ENCODE measurements at places on chromosomes 16 and 17.

- no peaks in the 10 kb centered on the region for H3K4me1 ChIP-seq
- H3K27ac ChIP-seq, result no peak overlapping the region
- no peak for DNase-seq
- peaks cover 28% of the 10 kb centered on the region for H3K36me3 ChIP-seq
- no peak overlapping the region for H3K4me3 ChIP-seq
These were observed 20.8 kb downstream of the GINS2 start for GRCh38 chr16:85667841-85668413.

- DNase-seq, result no peak
- no peaks in the 10 kb centered on the region for H3K27me3 ChIP-seq
- H3K4me1 ChIP-seq, result no peaks in the 10 kb centered on the region
- no peak overlapping the region for H3K4me3 ChIP-seq
- no peaks in the 10 kb centered on the region for H3K36me3 ChIP-seq
These were observed 206.7 kb downstream of the ZNF423 start for GRCh38 chr16:49649013-49649765.

- no peak overlapping the region for H3K4me3 ChIP-seq
- no peaks in the 10 kb centered on the region for H3K36me3 ChIP-seq
- H3K27me3 ChIP-seq, result no peaks in the 10 kb centered on the region
These were observed 22.7 kb downstream of the PEMT start for GRCh38 chr17:17568772-17569195.

DNA sequence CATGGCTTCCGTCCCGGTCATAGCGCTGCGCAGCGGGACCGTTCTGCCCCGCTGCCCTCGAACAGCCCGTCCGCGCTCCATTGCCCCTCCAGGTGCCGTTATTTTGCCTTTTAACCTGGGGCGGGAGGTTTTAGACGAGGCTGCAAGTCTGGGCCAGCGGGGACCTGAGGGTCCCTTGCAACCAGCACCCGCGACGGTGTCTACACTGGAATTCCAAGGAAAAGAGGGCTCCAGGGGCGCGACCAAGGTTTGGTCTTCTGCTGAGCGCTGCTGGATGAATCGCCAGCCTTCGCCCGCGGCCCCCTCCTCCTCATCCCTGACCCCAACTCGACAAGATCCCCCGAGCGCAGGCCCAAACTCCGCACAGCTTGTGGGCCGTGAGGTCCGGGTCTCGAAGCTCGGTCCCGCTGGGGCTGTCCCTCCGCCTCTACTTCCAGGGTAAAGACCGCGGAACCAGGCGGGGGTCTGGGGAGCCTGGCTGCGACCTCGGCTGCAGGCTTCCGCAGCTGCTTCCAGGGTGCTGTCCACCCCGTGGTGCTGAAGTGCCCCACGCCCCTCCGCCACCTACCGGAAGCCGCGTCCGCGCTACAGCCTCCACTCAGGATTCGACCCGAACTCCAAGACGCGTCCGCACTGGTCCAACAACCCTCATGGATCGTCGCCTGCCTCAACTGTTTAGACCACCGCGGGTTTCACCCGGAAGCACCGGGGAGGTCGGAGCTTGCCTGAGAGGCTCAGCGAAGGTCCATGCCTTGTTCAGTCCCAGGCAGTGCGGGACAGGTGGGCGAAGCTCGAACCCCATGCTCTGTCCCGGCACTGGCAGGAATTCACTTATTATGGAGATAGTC lies 10.1 kb upstream of the CA4 start:
- H3K4me1 ChIP-seq, result peaks cover 45% of the 10 kb centered on the region
- DNase-seq, result peak; percentile 66
- H3K4me3 ChIP-seq, result peak overlapping the region; percentile 65
- peaks cover 18% of the 10 kb centered on the region for H3K27me3 ChIP-seq

DNA sequence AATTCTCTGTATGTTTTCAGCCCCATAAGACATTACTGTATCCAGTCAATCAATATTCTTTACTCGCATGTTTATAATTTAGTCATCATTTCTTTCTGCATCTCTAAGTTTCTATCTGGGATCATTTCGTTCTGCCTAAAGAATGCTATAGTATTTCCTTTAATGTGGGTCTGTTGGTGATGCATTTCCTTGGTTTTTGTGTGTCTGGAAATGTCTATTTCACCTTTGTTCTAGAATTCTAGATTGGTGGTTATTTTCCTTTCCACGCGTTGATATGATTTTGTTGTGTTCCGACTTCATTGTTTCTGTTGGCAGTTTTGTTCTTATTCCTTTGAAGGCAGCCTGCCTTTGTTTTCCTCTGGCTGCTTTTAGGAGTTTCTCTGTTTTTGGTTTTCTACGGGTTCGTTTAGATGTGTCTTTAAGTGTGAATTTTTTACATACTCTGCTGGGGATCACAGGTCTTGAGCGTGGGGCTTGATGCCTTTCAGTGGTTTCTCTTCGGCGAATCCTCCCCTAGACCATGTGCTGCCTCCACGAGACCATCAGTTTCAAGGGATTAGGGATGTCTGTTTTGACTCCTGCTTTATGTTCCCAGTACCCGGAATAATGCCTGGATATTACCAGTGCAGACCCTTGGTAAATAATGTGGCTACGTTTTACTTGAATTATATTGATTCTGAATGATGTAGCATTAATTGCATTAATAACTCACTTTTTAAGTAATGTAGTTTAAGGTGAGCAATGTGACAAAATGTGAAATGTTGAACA lies 23.5 kb downstream of the POLR3E start:
- H3K27me3 ChIP-seq, result no peaks in the 10 kb centered on the region
- H3K27ac ChIP-seq, result no peak overlapping the region
- DNase-seq, result no peak
- H3K4me1 ChIP-seq, result no peaks in the 10 kb centered on the region
- peaks cover 83% of the 10 kb centered on the region for H3K36me3 ChIP-seq
- no peak overlapping the region for H3K4me3 ChIP-seq

- H3K27ac ChIP-seq, result no peak overlapping the region
- H3K36me3 ChIP-seq, result no peaks in the 10 kb centered on the region
- no peak for DNase-seq
- no peaks in the 10 kb centered on the region for H3K27me3 ChIP-seq
These were observed 11.1 kb upstream of the MMP2 start for GRCh38 chr16:55467898-55468297.

GRCh38 chr17:57158325-57158724 lies 73.3 kb downstream of the AKAP1 start:
- H3K4me1 ChIP-seq, result no peaks in the 10 kb centered on the region
- no peak overlapping the region for H3K4me3 ChIP-seq
- no peaks in the 10 kb centered on the region for H3K36me3 ChIP-seq
- DNase-seq, result no peak

- peaks cover 61% of the 10 kb centered on the region for H3K27me3 ChIP-seq
- H3K4me3 ChIP-seq, result no peak overlapping the region
- no peaks in the 10 kb centered on the region for H3K4me1 ChIP-seq
- no peaks in the 10 kb centered on the region for H3K36me3 ChIP-seq
- H3K27ac ChIP-seq, result no peak overlapping the region
- DNase-seq, result no peak
These were observed 139.1 kb upstream of the FOXF1 start for GRCh38 chr16:86371083-86371803.

DNA sequence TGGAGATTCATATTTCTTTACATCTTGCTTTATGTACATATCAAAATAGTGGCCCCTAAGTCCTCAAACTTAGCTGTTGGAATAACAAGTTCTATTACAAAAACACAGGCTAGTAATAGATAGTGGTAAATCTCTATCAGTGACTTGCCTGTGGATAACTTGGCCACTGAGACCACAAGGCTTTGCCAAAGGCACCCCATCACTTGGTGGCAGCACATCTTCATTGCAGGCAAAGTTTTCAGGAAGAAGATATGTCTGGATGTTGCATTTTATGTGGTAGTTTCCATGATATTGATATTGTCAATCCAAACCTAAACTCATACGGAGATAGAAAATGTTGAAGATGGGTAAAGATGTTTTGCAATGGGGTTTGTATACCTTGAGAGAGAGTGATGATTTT lies 58.5 kb downstream of the KNOP1 start:
- H3K36me3 ChIP-seq, result peaks cover 30% of the 10 kb centered on the region
- no peak overlapping the region for H3K4me3 ChIP-seq
- DNase-seq, result no peak
- no peaks in the 10 kb centered on the region for H3K4me1 ChIP-seq
- no peaks in the 10 kb centered on the region for H3K27me3 ChIP-seq
- H3K27ac ChIP-seq, result no peak overlapping the region

DNA sequence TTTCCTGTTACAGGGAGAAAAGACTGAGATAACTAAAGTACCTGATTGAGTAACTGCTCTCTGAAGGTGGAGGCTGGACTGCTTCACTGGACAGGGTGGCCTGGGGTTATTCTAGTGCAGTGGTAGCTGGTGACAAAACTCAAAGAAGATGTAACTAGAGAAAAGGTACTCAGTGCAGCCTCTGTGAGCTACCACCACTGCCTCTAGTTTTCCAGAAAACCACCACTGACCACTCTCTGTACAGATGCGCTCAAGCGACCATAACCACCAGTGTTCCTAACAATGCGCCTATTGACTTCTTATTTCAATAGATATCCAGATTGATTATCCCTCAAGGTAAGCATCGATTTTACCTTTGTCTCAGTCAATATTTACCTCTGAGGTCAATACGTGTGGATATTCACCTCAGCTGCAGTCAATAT lies 492.2 kb downstream of the WWOX start:
- no peak overlapping the region for H3K4me3 ChIP-seq
- H3K27ac ChIP-seq, result no peak overlapping the region
- H3K36me3 ChIP-seq, result no peaks in the 10 kb centered on the region
- no peaks in the 10 kb centered on the region for H3K27me3 ChIP-seq
- no peak for DNase-seq

- H3K36me3 ChIP-seq, result no peaks in the 10 kb centered on the region
- no peak overlapping the region for H3K4me3 ChIP-seq
- H3K4me1 ChIP-seq, result peaks cover 55% of the 10 kb centered on the region
- DNase-seq, result peak; percentile 75
- H3K27ac ChIP-seq, result no peak overlapping the region
These were observed 219.2 kb downstream of the C16orf78 start for GRCh38 chr16:49592546-49593423.

- no peaks in the 10 kb centered on the region for H3K4me1 ChIP-seq
- H3K27me3 ChIP-seq, result no peaks in the 10 kb centered on the region
- no peak overlapping the region for H3K27ac ChIP-seq
- H3K36me3 ChIP-seq, result peaks cover 29% of the 10 kb centered on the region
- no peak overlapping the region for H3K4me3 ChIP-seq
- no peak for DNase-seq
These were observed 52.9 kb downstream of the TTC19 start for GRCh38 chr17:16052486-16052885.

GRCh38 chr16:3097266-3097665 lies 1.8 kb downstream of the ZSCAN10 start:
- no peaks in the 10 kb centered on the region for H3K36me3 ChIP-seq
- no peaks in the 10 kb centered on the region for H3K27me3 ChIP-seq
- no peak overlapping the region for H3K4me3 ChIP-seq
- no peak overlapping the region for H3K27ac ChIP-seq
- peaks cover 31% of the 10 kb centered on the region for H3K4me1 ChIP-seq

DNA sequence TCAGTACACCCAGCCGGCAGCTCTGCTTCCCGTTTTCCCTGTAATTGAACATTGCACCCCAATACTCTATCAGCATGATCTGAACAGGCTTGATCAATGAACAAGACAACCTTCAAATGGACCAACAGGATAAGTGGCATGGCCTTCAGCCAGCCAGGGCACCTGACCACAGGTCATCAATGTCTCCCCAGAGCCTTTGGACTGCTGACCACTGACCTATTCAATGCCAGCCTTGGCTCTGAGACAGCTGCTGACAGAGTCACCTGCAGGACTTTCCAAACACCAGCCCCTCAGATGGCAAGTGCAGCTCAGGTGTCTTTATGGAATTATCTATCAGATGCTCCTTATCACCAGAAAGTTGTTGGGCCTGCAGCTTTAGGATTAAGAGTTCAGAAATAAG lies 462.9 kb upstream of the ASIC2 start:
- no peaks in the 10 kb centered on the region for H3K36me3 ChIP-seq
- H3K4me1 ChIP-seq, result no peaks in the 10 kb centered on the region
- H3K27ac ChIP-seq, result no peak overlapping the region
- H3K27me3 ChIP-seq, result peaks cover 20% of the 10 kb centered on the region

DNA sequence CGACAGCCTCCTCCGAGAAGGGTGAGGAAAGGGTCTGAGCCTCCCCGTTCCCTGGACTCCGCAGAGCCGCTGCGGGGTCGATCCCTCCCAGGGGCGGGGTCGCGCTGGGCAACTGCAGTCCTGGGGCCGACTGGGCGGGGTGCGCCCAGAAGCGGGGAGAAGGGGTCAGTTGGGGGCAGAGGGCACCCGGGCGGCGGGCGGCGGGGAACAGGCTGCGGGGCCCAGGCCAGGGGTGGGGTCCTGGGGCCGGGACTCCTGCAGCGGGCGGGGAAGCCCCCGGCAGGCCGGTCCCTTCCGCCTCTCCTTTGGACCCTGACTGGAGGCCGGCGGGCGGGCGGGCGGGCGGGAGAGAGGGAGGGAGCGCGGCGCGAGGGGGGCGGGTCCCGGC lies 352 bp downstream of the GGNBP2 start:
- H3K27ac ChIP-seq, result peak overlapping the region; percentile 97
- no peak for DNase-seq
- H3K4me3 ChIP-seq, result peak overlapping the region; percentile 81
- H3K36me3 ChIP-seq, result peaks cover 7% of the 10 kb centered on the region
- H3K27me3 ChIP-seq, result no peaks in the 10 kb centered on the region

GRCh38 chr17:40168262-40168832 lies 8.9 kb upstream of the RAPGEFL1 start:
- no peak overlapping the region for H3K4me3 ChIP-seq
- peaks cover 27% of the 10 kb centered on the region for H3K36me3 ChIP-seq
- DNase-seq, result peak; percentile 74
- no peaks in the 10 kb centered on the region for H3K27me3 ChIP-seq
- no peak overlapping the region for H3K27ac ChIP-seq

GRCh38 chr17:82736511-82737185 lies 1.2 kb downstream of the FN3K start:
- no peak for DNase-seq
- H3K4me3 ChIP-seq, result no peak overlapping the region
- no peaks in the 10 kb centered on the region for H3K27me3 ChIP-seq
- no peak overlapping the region for H3K27ac ChIP-seq
- peaks cover 10% of the 10 kb centered on the region for H3K4me1 ChIP-seq

- no peaks in the 10 kb centered on the region for H3K36me3 ChIP-seq
- DNase-seq, result no peak
- no peak overlapping the region for H3K27ac ChIP-seq
- no peaks in the 10 kb centered on the region for H3K27me3 ChIP-seq
- peaks cover 15% of the 10 kb centered on the region for H3K4me1 ChIP-seq
These were observed 1.7 kb upstream of the NLRP1 start for GRCh38 chr17:5585836-5586521.

- no peak overlapping the region for H3K27ac ChIP-seq
- no peaks in the 10 kb centered on the region for H3K36me3 ChIP-seq
- no peak for DNase-seq
- H3K27me3 ChIP-seq, result no peaks in the 10 kb centered on the region
These were observed 72.0 kb downstream of the TMEM132E start for GRCh38 chr17:34651402-34651811.

DNA sequence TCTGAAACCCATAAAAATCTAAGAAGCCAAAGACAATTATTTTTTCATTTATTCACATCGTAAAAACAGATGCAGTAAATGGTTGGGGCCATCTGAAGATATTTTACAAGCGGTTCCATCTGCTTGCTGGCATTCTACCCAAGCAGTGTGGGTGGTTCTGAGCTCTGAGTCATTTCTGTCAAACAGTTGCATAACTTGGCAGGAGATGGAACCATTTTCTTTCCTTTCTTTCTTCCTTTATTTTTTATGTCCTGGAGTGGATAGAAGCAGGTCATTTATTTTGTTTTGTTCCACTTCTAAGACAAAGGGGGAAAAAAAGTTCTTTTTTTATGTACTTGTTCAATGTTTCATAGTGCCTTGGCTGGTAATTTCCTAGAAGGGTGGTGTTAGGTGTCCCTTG lies 1151.9 kb upstream of the GOT2 start:
- no peaks in the 10 kb centered on the region for H3K27me3 ChIP-seq
- H3K36me3 ChIP-seq, result no peaks in the 10 kb centered on the region
- DNase-seq, result peak; percentile 24
- no peak overlapping the region for H3K4me3 ChIP-seq
- no peak overlapping the region for H3K27ac ChIP-seq
- no peaks in the 10 kb centered on the region for H3K4me1 ChIP-seq

Data from common myeloid progenitor, CD34-positive (primary cell).